ENCODE measurements at places on chromosomes 1 and 21. TPM values are rescaled to one million over a fixed set of nuclear protein-coding genes. Genes with fewer than 3 reads are reported as not detected.

GRCh38 chr1:179310721-179311120 is 17.1 kb downstream of the SOAT1 start:
- no peak overlapping the region for H3K4me3 ChIP-seq
- no peaks in the 10 kb centered on the region for H3K27me3 ChIP-seq
- DNase-seq, result no peak
- peak overlapping the region; percentile 7 for H3K27ac ChIP-seq
- H3K36me3 ChIP-seq, result peaks cover 56% of the 10 kb centered on the region

PBX1 gene
- total RNA-seq, result not detected

DNA sequence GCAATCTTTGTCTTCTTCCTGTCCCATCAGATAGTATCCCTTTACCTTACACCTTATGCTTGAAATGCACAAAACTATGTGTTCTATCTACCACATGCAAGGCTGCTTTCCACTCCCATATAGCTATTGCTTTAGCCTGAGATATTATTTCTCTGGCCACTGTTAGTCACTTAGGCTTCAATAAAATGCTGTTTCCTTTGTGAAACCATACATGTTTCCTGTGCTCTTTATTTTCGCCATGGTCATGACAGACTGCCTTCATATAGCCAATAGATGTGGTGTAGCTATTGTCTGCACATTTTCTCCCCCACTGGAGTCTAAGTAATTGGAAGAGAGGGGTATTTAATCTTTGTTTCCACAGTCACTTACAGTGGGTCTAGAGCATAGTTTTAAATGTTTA is 108.4 kb downstream of the GREM2 start:
- no peaks in the 10 kb centered on the region for H3K36me3 ChIP-seq
- DNase-seq, result no peak
- no peak overlapping the region for H3K4me3 ChIP-seq
- no peaks in the 10 kb centered on the region for H3K4me1 ChIP-seq

GRCh38 chr21:30168086-30168485 is 1.5 kb upstream of the CLDN17 start:
- H3K36me3 ChIP-seq, result no peaks in the 10 kb centered on the region
- H3K27me3 ChIP-seq, result peaks cover 2% of the 10 kb centered on the region
- DNase-seq, result no peak
- no peak overlapping the region for H3K27ac ChIP-seq

All from activated CD8-positive, alpha-beta T cell treated with anti-CD3 and anti-CD28 coated beads for 36 hours (primary cell).